G401 (cell line): ENCODE measurements at places on chromosomes 4 and X.

GRCh38 chr4:153143527-153144348 is 60.5 kb upstream of the TRIM2 start:
- peak; percentile 59 for DNase-seq

DNA sequence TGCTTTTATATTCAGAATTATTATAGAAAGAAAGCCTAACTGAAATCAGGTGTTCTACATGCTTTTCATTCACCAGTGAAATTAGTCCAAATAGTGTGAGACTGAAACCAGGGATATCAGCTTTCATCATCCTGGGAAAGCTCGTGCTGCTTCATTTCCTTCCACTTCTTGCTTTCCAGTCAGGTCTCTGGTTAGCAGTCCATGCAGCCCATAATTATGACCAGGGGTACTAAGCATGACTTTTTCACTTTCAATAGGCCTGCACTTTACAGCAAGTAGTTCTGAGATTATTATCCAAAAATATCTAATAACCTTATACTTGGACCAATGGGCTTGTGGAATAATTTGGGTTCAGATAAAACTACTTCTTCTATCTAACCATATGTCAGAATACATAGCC is 673.2 kb upstream of the MAGEB2 start:
- no peak for DNase-seq

GRCh38 chrX:129953334-129953648 is 29.1 kb upstream of the BCORL1 start:
- no peak for DNase-seq

GRCh38 chr4:8844976-8845690 is 26.5 kb downstream of the HMX1 start:
- no peak for DNase-seq

- DNase-seq = peak; percentile 30
Measured at GRCh38 chr4:43564591-43564990, 672.1 kb downstream of the GRXCR1 start.

DNA sequence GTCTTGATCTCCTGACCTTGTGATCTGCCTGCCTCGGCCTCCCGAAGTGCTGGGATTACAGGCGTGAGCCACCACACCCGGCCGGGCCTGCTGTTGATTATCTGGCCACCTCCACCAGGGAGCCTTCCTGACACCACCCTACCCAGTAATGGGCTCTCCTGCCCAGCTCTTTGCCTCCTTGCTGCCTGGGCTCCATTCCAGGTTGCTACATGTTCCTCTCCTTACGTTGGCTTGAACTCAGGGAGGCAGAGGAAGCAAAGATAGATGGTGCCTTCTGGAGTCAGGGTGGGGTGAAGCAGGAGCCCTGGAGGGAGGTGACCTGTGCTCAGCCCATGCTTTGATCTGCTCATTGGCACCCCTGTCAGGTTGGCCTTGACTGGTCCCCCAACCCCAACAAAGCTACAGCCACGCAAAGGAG is 26.3 kb downstream of the FLNA start:
- no peak for DNase-seq

GRCh38 chr4:17165286-17165685 is 266.8 kb upstream of the LDB2 start:
- DNase-seq = no peak

DNA sequence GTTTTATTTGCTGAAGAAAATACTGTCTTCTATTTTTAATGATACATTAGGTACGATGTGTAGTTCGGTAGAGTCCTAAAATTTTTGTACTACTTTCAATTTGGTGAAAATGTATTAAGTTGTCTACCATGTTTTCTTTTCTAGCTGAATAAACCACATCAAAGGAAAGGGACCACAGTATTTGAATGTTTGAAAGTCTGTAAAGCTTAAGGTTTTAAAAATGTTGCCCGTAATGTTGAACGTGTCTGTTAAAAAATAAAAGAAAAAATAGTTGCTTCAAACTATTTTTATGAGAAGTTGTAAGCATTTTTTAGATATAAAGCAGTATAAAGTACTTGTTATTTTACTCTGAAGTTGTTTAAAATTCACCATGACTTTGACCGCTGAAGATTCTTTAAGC is 3.2 kb downstream of the CDKN2AIP start:
- no peak for DNase-seq
